Ascending aorta (tissue), 2 donors: ENCODE measurements at places on chromosomes 7 and 10. TPM values are rescaled to one million over a fixed set of nuclear protein-coding genes. Genes with fewer than 3 reads are reported as not detected.

SPDYE11 gene
- not detected for total RNA-seq

CYP2E1 gene
- 11.9 TPM for total RNA-seq

DNA sequence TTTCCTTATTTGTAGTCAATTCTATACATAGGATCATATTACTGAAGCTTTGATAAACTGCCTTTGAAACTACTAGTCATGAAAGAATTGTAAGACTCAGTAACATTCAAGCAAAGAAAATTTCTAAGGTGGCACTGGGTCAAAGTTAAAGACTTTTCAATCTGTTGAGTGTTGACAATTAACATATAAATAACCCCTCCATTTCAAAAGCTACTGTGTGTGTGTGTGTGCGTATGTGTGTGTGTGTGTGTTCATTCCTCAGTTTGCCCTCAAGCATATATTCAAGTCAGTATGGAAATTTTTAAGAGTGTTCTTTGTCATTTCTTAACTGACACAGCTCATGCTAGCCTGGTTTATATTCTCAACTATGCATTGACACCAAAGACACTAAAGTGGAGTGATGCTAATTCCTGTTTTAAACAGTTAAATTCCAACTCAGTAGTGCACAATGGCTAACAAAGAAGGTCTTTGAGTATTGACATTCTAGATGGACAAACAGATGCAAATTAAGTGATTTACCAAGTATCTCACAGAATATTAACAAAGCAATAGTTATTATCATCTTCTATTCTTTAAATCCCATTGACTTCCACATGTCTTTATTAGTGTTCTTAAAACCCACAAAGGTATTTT lies 314.8 kb upstream of the GRM3 start:
- no peak for DNase-seq

- no peak for DNase-seq
These were observed 349.0 kb upstream of the MTPN start for GRCh38 chr7:136326045-136326609.

GRCh38 chr10:59668096-59668495 lies 41.6 kb downstream of the SLC16A9 start:
- DNase-seq = no peak

GRCh38 chr10:71921324-71922027 lies 42.7 kb upstream of the CHST3 start:
- DNase-seq = peak; percentile 84

TBC1D12 gene
- total RNA-seq = 9.4 TPM

DNA sequence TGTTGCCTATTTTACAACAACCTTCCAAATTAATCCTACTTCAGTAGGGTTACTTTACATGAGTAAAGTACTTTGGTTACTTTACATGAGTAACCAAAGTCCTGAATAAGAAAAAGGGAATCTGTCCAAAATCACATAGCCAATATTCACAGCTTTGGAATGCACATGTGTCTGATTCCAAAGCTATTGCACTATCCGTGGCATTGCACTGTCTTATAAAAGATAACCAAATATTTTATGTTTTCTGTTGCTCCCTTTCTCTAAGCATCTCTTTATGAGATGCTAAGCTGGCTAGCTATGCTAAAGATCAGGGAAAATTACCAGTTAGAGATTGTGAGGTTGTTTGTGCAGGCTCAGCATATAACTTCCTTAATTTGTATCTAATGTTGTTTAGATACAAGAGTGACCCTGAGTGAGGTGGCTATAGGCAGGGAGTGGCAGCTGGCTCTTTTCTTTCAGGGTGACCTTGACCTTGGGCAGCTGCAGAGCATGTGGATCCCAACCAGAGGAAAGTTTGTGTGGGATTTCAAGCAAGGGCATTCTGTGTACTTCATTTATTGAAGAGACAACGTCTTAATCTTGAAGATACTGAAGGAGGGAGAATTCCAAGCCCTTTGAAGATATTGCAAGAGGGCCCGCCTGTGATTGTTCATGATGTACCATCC lies 366.1 kb upstream of the ANKRD30A start:
- DNase-seq = no peak

DNA sequence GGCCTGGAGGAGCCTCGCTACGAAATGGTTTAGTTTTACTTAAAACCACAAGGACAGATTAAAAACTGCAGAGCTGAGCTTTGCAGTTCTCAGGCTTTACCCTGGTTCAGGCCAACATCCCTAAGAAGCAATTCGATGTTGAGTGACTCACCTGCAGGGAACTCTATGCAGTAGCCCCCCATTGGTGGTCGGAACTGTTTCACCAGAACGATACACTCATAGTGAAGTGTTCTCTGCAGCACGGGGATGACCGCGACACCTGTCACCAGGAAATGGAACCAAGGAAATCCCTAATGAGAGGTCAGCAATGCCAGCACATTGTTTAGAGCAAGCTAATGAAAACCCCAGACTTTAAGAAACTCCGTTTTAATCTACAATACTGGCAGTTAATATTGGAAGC lies 18.0 kb downstream of the NUDT5 start:
- no peak for DNase-seq

ADCY1 gene
- 3.6 TPM for total RNA-seq
